Stimulated activated CD4-positive, alpha-beta T cell treated with anti-CD3 and anti-CD28 coated beads, Interleukin-15, amount 100 ng/mL, for 48 hours (primary cell): ENCODE measurements at places on chromosomes 1 and 21.

DNA sequence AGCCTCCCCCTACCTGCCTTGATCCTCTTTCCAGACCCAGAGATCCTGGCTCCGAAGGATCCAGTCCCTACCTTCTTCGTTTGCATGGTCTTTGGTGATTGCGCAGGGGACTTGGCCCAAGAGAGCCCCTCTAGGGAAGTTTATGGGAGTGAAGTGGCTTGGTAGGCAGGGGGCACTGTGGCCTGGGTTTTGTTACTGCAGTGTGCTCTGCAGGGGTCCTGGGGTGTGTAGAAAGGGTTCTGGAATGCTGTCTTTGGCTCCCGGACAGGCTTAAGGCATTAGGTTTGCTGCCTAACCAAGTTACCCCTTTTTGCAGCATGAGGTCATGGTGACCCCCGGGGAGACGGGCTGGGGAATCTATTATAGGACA is 3.8 kb downstream of the ATP8B2 start:
- DNase-seq, result no peak

DNA sequence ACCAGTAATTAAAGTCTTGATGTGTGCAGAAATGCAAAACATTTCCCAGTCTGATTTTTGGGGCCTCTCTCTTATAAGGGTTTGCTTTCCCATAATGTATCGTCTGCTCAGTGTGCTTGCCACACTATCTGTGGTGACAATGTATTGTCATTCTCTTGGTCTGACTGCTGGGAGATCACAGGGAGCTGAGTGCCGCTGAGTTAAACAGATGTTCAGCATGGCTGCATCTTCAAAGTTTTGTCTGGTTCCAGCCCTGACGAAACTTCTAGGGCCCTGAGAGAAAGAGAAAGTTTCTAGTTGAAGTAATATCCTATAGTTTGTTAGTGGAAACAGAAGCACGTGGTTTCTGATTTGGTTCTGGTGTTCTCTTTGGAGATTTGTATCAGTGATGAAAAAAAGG is 42.6 kb downstream of the DNM3 start:
- peak; percentile 23 for DNase-seq

- DNase-seq, result no peak
These were observed 950 bp upstream of the LRP8 start for GRCh38 chr1:53328541-53329499.

- no peak for DNase-seq
These were observed 11.7 kb downstream of the RIMKLA start for GRCh38 chr1:42392255-42392654.

DNA sequence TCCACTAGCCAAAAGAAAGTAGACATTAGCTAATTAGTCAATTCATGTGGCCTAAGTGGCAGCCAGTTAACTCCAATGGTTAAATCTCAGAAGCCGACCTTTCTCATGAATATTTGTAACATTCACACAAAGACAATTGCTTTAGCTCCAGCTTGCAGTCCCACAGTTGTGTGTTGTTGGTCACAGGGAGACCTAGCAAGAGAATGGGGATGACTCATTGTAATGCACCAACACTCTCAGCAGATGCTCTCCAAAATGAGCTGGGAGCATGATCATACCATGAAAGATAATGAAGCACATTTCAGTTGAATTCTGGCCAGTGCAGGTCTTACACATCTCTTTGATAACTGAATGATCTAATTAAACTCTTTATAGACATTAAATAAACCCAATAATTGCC is 160.4 kb downstream of the HLX start:
- no peak for DNase-seq

DNA sequence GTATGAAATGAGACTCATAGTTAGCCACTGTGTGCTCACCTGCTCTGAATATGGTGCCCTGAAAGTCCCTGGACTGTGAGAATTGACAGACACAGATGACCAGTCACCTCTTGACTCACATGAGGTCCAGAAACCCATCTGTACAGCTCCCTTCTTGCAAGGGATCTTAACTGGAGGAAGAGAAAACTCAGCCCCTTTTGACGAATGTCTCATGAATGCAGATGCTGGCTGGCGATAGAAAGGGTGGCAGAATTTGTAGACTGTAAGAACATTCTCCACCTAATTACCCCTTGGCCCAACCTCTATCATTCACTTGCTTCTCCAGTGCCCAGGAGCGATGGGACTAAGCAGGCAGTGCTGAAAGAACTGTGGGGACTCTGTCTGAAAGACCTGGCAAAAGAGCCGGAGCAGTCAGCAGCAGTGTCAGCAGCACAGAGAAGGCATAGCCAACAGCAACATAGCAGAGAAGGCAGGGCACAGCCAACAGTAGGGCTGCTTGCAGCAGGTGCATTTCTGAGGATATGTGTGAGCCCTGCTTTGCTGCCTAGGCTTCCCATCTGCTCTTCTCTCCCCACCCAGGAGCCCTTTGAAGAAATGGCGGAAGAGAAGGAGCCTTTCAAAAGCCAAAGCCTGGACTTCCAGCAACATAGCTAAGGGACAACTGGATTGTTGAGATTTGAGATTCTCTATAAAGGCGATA is 25.8 kb upstream of the IFNGR2 start:
- no peak for DNase-seq

- DNase-seq, result no peak
These were observed 84.3 kb upstream of the HP1BP3 start for GRCh38 chr1:20871419-20871818.

DNA sequence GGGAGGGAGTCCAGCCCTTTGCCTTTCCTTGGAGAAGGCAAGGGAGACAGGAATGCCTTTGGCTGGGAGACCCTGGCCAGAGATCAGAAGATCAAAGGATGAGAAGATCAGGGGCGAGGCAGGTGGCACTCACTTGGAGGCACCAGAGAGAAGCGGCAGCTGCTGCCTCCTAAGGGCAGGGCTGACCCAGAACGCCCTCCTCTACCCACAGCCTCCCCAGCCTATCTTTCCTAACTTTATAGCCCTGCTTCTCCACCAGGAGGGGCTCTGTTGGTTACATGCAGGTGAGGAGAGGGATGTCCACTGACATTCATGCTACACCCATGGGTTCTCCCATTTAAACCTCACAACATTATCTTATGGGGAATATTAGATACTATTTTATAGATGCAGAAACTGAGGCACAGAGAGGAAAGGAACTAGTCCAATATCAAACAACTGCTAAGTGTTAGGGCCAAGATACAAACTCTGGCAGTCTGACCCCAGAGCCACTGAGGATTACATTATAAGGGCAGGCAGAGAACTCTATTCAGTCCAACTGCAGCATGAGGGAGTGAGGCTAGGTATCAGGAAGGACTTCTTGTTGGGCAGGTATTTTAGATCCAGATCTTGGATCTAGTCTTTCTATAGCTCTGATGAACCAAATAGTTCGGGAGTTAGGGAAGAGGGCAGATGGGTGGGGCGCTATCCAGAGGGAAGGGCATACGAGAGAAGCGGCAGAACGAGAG is 19.9 kb downstream of the LGR6 start:
- DNase-seq, result no peak

GRCh38 chr1:153816283-153816889 is 41.2 kb downstream of the SLC27A3 start:
- no peak for DNase-seq

DNA sequence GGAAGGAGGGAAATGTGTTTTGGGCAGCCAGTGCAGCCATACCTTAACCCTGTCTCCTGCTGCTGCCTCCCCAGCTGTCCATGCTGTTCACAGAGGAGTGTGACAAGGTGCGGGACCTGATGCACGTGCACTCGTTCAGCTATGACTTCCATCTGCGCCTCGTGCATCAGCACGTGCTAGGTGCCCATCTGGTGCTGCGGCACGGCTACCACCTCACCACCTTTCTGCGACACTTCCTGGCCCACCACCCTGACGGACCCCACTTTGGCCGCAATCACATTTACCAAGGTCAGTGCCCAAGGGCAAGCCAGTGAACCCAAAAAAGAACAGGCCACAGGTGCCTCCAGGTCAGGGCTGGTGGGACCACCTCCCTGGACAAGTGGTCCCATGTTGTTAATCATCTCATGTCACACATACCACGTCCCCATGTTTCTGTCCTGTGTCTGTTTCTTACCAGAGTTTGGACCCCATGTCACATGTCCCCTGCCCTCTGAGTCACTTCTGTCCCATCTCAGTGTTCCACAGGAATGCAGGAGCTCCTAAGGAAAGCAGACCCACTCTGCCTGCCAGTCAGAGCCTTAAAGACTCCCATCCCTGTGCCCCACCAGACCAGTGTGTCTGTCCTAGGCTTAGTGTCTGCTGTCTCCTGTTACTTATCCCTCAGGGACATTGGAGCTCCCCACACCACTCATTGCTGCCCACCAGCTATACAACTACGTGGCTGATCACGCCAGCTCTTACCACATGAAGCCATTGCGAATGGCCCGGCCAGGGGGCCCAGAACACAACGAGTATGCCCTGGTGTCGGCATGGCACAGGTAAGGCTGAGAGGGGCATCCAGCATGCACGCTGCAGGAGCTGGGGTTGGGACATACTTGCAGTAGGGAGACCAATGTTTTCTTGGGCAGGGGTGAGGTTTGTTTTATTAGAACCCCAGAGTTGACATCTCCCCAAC is 6.6 kb downstream of the HYI start:
- no peak for DNase-seq

DNA sequence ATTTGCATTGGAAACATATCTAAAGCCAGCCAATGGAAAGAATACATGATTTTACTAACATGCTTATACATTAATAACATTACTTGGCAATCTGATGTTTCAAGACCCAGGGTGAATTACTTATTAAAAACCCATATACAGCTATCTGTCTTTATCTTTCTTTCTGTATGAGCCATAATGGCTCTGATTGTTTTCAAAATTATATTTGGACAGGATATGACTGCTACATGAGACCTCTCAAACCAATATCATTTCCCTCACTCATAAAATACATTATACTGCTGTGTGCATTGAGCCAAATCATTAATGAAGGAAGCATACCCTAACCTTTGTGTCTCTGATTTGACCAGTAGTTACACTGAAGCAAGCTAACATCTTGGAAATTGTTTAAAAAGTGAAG is 205.9 kb upstream of the DPYD start:
- no peak for DNase-seq

- DNase-seq, result no peak
These were observed 10.1 kb upstream of the GSTM3 start for GRCh38 chr1:109750920-109751319.

- no peak for DNase-seq
These were observed 2.9 kb downstream of the GRIK3 start for GRCh38 chr1:37031429-37031828.

- no peak for DNase-seq
These were observed 73.8 kb upstream of the DMRTA2 start for GRCh38 chr1:50497007-50497406.

- DNase-seq, result no peak
These were observed 39.2 kb downstream of the PRMT6 start for GRCh38 chr1:107095647-107096046.

- no peak for DNase-seq
These were observed 5.5 kb downstream of the KLF18 start for GRCh38 chr1:44135886-44136285.

DNA sequence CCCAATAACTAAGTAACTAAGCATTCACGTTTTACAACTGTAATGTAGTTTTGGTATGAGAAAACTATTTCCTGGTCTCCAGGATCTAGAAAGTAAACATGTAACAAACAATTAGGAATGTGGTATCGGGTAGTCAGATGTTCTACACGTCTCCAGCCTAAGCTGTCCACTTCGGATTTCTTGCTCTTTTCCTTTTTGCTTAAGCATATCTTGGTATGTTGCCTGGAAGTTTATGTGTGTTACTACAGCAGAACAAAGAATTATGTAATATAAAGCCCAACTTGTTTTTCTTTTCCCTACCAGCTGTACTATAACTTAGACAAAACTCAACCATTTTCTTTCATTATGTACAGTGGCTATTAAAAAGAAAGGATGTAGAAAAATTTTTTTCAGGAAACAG is 20.4 kb upstream of the WARS2 start:
- DNase-seq, result no peak

DNA sequence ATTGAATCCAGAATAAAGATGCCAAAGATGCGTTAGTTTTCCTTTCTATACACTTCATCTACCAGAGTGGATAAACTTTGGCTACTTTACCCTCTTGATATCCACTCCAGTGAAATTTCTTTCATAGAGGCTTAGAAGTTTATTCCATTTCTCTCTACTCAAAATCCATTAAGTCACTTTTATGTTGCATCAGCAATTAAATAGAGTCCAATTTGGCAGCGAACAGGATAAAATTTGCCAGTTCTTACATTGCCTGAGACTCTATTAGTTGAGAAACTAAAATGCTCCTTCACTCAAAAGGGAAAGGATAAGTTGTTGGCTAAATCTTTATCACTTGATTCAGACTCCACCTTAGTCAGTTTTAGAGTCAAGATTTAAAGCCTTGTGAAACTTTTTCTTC is 57.9 kb downstream of the ACBD6 start:
- DNase-seq, result no peak

GRCh38 chr1:60596791-60597750 is 485.3 kb upstream of the NFIA start:
- DNase-seq, result no peak

GRCh38 chr1:17011092-17011438 is 663 bp downstream of the ATP13A2 start:
- DNase-seq, result no peak

GRCh38 chr1:173171152-173171551 is 36.0 kb downstream of the TNFSF4 start:
- no peak for DNase-seq

GRCh38 chr1:111621050-111621449 is 1.5 kb downstream of the RAP1A start:
- no peak for DNase-seq
